Astrocyte of the spinal cord (primary cell): ENCODE measurements at places on chromosomes 7 and 10.
A peak's percentile ranks its signal among the peaks of the same experiment; 100 is the strongest.

GRCh38 chr7:77985232-77985973, 186.8 kb downstream of the PHTF2 start:
- DNase-seq, result no peak

- DNase-seq, result no peak
Measured at GRCh38 chr10:37220866-37221265, 95.5 kb downstream of the ANKRD30A start.

DNA sequence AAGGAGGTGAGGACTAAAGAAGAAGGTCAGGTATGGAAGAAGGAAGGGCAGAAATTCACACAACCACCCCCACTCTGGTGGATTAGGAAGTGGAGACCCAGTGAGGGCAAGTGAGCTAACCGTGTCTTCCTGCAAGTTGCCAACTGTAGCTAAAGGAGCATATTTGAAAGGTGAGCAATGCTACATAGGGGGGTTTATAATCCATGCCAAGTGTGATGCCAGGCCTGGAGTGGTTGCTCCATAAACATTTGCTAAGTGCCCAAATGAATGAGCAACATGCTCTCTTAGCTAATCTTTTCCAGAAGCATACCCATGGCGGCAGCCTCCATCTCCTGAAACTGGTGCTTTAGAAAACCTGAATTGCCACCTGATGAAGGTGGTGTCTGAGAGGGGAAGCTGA, 121.6 kb downstream of the LRRC18 start:
- DNase-seq, result no peak

- DNase-seq, result no peak
Measured at GRCh38 chr7:105678811-105679495, 97.7 kb upstream of the EFCAB10 start.

GRCh38 chr7:139691253-139691781, 86.5 kb downstream of the HIPK2 start:
- peak; percentile 43 for DNase-seq

- DNase-seq, result no peak
Measured at GRCh38 chr7:131292141-131292905, 35.4 kb upstream of the MKLN1 start.

- DNase-seq, result no peak
Measured at GRCh38 chr7:112799448-112800120, 9.4 kb upstream of the TMEM168 start.

- no peak for DNase-seq
Measured at GRCh38 chr7:146375170-146375569, 258.6 kb downstream of the CNTNAP2 start.

DNA sequence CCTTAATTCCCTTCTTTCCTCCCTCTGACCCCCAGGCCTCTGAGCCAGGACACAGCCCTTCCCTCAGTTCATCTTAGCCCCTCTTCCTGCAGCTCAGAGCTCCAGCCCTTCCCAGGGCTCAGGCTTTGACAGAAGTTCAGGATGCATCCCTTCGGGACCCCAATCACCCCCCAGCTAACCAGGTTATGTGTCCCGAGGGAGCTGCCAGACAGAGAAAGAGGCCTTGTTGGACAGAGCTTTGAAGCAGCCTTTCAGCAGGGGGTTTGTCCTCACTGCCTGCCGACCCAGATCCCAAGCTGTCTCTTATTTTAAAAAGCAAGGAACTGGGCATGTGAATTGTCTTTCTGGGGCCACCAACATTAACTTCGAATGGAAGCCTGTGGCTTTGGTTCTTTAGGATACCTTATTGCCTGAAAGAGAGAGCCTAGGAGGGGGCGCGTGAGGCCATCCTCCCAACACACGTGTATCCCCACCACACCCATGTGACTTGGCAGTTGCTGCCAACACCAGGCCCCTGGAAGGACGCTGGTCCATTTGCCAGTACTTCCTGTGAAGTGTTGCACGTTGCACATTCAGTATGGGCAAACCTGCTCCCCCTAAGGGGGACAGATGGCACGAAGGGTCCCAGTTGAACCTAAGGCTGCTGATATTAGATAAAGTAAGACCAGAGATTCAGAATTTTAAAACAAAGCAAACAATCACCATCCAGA, 858 bp downstream of the CCDC136 start:
- DNase-seq, result no peak

- DNase-seq, result no peak
Measured at GRCh38 chr7:139885511-139885910, 56.4 kb downstream of the TBXAS1 start.

GRCh38 chr10:102140913-102141540, 8.2 kb downstream of the PPRC1 start:
- DNase-seq, result no peak
